Glutamatergic neuron (in vitro differentiated cells): ENCODE measurements at places on chromosomes 3 and 15.

- no peak overlapping the region for H3K4me3 ChIP-seq
- peaks cover 2% of the 10 kb centered on the region for H3K4me1 ChIP-seq
- H3K27me3 ChIP-seq: no peaks in the 10 kb centered on the region
- no peaks in the 10 kb centered on the region for H3K36me3 ChIP-seq
Observed at GRCh38 chr15:32119694-32120330, 89.5 kb downstream of the CHRNA7 start.

GRCh38 chr3:46542801-46543201 lies 23.3 kb downstream of the LRRC2 start:
- H3K36me3 ChIP-seq: no peaks in the 10 kb centered on the region
- no peak overlapping the region for H3K4me3 ChIP-seq
- no peak for DNase-seq
- H3K27me3 ChIP-seq: peaks cover 3% of the 10 kb centered on the region

- no peak overlapping the region for H3K27ac ChIP-seq
- H3K36me3 ChIP-seq: no peaks in the 10 kb centered on the region
- peaks cover 6% of the 10 kb centered on the region for H3K27me3 ChIP-seq
- no peaks in the 10 kb centered on the region for H3K4me1 ChIP-seq
- H3K4me3 ChIP-seq: no peak overlapping the region
Observed at GRCh38 chr3:72289692-72290071, 504.7 kb upstream of the PROK2 start.

- H3K4me3 ChIP-seq: no peak overlapping the region
- H3K36me3 ChIP-seq: peaks cover 11% of the 10 kb centered on the region
- H3K27me3 ChIP-seq: peaks cover 5% of the 10 kb centered on the region
- H3K4me1 ChIP-seq: peaks cover 5% of the 10 kb centered on the region
Observed at GRCh38 chr15:100686021-100686724, 83.8 kb downstream of the ASB7 start.

DNA sequence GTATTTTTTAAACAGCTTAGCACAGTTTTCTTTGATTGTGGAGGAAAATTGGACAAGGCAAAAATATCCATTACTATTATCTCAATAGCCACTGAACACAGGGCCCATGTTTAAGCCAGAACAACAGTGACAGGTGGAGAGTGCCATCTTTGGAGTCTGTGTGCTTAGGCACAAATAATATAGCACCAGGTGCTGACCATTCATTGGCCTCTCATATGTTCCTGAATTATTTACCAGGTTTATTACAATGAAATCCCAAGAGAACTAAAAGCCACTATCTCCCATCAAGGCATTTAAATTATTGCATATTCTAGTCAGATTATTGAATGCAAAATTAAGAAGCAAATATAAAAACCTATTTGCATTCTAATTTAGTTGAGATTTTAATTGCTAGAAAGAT lies 39.6 kb downstream of the GPR156 start:
- H3K27ac ChIP-seq: no peak overlapping the region
- H3K4me1 ChIP-seq: peaks cover 5% of the 10 kb centered on the region
- no peak for DNase-seq
- H3K27me3 ChIP-seq: no peaks in the 10 kb centered on the region
- peaks cover 9% of the 10 kb centered on the region for H3K36me3 ChIP-seq
